ENCODE measurements at places on chromosomes 1 and 21. TPM values are rescaled to one million over a fixed set of nuclear protein-coding genes. Genes with fewer than 3 reads are reported as not detected.

The PTPN22 gene
- total RNA-seq = 67.9 TPM

The C1orf159 gene
- total RNA-seq = 19.0 TPM

DNA sequence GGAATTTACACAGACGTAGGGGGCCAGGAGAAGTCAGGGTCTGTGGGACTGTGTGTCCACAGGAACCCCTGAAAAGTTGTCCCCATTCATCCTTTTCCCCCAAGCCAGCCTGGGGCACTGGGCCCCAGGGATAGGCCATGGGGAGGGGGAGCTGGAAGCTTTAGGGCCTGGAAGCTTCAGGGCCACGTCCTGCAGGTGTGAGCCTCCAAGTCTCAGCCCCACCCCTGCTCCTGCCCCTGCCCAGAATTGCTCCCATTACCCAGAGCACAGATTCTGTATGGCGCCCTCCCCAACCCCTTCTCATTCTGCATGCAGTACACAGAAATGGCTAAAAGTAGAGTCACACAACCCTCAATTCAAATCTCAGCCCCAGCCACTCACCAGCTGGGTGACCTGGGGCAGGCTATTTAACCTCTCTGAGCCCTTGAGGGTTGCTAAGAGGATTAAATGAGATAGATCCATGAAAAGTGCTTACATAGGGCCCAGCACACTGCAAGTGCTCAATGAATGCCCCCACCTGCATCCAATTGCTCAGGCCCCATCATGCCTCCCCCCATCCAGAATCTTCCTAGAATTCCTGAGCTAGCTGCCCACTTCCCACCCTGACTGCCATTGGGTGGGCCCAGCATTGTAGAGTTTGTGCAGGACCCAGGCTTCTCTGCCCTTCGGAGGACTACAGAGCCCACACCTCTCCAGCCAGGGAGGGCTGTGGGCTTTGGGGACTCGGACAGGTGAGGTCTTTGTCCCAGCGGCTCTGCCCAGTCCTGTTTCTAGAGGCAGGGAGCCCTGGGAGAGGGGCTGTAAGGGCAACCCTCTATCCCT lies 6.5 kb downstream of the RAP1GAP start:
- DNase-seq = no peak

GRCh38 chr21:36846631-36847030 lies 119.8 kb downstream of the HLCS start:
- DNase-seq = no peak

DNA sequence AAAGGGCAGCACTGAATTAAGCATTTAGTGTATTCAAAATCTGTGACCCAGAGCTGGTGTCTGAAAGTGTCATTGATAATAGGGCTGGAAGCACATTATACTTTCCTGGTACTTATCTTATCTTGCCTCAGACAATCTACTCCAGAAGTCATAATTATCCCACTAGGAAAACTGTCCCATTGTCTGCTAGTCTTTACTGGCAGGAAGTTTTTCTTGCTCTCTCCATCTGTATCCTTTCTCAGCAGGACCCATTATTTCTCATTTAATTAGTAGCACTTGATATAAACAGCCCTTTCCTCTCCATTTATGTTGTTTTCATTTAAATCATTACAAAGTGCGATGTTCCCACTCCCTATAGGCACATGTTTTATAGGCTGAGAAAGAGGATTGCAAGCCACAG lies 36.5 kb upstream of the BARHL2 start:
- DNase-seq = no peak

DNA sequence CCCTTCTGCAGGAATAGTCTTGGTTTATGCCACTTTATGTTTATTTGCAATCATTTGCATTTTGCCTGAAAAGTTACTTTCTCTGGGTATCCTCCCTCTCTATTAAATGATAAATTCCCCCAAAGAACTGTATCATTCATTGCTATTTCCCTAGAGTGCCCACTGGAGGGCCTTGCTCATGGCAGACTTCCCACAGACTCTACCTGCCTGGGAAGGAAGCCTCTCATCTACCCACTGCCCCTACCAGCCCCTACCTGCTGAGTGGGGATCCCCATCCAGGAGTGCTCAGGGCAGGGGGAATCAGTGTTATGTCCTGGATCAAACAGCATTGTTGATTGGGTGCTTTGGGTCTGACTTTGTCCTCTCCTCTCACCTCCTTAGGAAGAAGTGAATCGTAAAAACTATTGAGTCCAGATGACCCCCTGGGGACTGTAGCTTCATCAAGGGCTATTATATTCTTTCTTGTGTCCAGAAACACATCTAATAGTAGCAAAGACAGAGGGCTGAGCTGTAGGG lies 6.8 kb upstream of the LRRN2 start:
- DNase-seq = no peak

DNA sequence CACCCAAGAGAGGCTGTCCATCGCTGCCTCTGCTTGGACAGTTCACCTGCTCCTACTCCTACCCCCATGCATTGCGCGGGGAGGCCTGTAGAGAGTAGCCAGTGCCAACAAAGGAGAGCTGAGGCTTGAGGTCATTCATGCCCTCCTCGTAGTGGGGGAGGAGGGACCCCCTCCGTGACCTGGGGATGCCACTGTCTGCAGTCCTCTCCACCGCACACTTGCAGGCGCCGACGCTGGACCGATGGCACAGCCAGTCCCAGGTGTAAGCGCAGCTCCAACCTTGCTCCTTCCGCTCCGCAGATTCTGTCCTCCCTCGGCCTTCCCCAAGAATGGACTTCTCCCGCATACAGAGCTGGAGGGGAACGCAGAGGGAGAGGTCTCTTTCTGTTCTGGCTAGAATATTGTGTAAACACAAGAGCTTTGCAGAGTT lies 672 bp upstream of the PHLDA3 start:
- no peak for DNase-seq

GRCh38 chr1:206506405-206507283 lies 687 bp upstream of the RASSF5 start:
- peak; percentile 50 for DNase-seq

GRCh38 chr1:225277445-225277844 lies 150.4 kb downstream of the LBR start:
- DNase-seq = no peak

DNA sequence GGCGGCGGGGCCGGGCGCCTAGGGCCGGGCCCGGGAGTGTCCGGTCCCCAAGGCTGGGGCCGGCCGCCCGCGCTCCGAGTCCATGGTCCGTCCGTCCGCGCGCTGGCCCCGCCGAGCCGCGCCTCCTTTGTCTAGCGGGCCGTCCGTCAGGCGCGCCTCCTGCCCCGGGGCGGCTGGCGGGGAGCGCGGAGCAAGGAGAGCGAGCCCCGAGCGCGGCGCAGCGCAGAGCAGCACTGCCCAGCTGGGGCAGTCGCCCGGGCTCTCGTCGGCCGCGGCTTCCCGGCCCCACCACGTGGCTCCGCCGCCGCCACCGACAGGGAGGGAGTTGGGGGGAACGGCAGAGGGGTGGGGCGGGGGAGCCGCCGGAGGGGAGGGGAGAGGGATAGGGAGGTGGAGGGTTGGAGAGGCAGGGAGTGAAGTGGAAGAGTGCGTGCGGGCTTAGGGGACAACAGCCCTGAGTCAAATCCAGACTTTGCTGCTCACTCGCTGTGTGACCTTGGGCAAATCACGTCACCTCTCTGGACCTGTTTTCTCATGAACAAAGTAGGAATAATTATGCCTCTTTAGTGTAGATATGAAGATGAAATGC lies at the start of gene NKAIN1:
Gene NKAIN1, minus strand, starts transcription at position 235 of the 589 bp plus-strand sequence. CDS start 340 bp downstream, outside the sequence.
- DNase-seq = peak; percentile 7

Data from activated naive CD8-positive, alpha-beta T cell treated with anti-CD3 and anti-CD28 coated beads for 36 hours (primary cell).